ENCODE measurements at places on chromosomes 7 and 10. TPM values are rescaled to one million over a fixed set of nuclear protein-coding genes. Genes with fewer than 3 reads are reported as not detected.

- H3K36me3 ChIP-seq = no peaks in the 10 kb centered on the region
- no peak overlapping the region for H3K4me3 ChIP-seq
- DNase-seq = no peak
- H3K27ac ChIP-seq = no peak overlapping the region
- H3K27me3 ChIP-seq = no peaks in the 10 kb centered on the region
- H3K4me1 ChIP-seq = no peaks in the 10 kb centered on the region
Observed at GRCh38 chr10:124116771-124117510, 23.5 kb upstream of the CHST15 start.

AMPH gene
- total RNA-seq = 15.1 TPM

GRCh38 chr10:116521424-116522290 is 24.1 kb upstream of the PNLIP start:
- no peak overlapping the region for H3K27ac ChIP-seq
- H3K4me1 ChIP-seq = no peaks in the 10 kb centered on the region
- no peak for DNase-seq
- H3K4me3 ChIP-seq = no peak overlapping the region
- peaks cover 14% of the 10 kb centered on the region for H3K27me3 ChIP-seq

- H3K36me3 ChIP-seq = no peaks in the 10 kb centered on the region
- peaks cover 8% of the 10 kb centered on the region for H3K27me3 ChIP-seq
- DNase-seq = peak; percentile 80
- H3K27ac ChIP-seq = no peak overlapping the region
Observed at GRCh38 chr7:322111-322671, 32.2 kb downstream of the FOXL3 start.

- no peak for DNase-seq
- H3K4me3 ChIP-seq = no peak overlapping the region
- H3K27me3 ChIP-seq = no peaks in the 10 kb centered on the region
- H3K36me3 ChIP-seq = no peaks in the 10 kb centered on the region
Observed at GRCh38 chr10:64732372-64732957, 1211.3 kb downstream of the REEP3 start.

- no peak overlapping the region for H3K27ac ChIP-seq
- H3K4me1 ChIP-seq = no peaks in the 10 kb centered on the region
- peak overlapping the region; percentile 49 for H3K4me3 ChIP-seq
Observed at GRCh38 chr10:56586461-56586891, 225.4 kb upstream of the ZWINT start.

GRCh38 chr10:92010047-92010735 is 86.6 kb downstream of the BTAF1 start:
- H3K27ac ChIP-seq = no peak overlapping the region
- H3K36me3 ChIP-seq = peaks cover 7% of the 10 kb centered on the region
- no peaks in the 10 kb centered on the region for H3K27me3 ChIP-seq
